ENCODE measurements at places on chromosomes 2 and 18.

DNA sequence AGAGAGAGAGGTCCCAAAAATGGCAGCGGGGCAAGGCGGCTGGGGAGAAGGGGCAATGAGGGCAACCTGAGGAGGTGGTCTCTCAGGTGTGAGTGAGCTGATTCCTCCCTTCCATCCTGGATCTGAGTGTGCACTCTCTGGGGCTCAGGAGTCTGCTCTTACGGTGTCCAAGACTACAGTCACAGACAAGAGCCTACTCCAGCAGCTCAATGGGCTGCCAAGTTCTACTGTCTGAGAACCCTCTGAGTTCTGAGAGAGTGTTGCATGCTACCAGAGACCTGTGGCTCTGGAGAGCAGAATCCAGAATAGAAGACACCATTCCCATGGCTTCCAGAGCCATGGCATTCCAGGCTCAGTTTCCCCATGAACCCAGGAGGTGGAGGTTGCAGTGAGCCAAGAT lies 7.1 kb upstream of the PAX8 start:
- no peak for DNase-seq

GRCh38 chr2:231960810-231961348 lies 634 bp upstream of the DIS3L2 start:
- DNase-seq = no peak

- no peak for DNase-seq
These were observed 61.8 kb upstream of the DCC start for GRCh38 chr18:52278191-52278590.

- DNase-seq = peak; percentile 28
These were observed 76.6 kb upstream of the GRB14 start for GRCh38 chr2:164697688-164698461.

DNA sequence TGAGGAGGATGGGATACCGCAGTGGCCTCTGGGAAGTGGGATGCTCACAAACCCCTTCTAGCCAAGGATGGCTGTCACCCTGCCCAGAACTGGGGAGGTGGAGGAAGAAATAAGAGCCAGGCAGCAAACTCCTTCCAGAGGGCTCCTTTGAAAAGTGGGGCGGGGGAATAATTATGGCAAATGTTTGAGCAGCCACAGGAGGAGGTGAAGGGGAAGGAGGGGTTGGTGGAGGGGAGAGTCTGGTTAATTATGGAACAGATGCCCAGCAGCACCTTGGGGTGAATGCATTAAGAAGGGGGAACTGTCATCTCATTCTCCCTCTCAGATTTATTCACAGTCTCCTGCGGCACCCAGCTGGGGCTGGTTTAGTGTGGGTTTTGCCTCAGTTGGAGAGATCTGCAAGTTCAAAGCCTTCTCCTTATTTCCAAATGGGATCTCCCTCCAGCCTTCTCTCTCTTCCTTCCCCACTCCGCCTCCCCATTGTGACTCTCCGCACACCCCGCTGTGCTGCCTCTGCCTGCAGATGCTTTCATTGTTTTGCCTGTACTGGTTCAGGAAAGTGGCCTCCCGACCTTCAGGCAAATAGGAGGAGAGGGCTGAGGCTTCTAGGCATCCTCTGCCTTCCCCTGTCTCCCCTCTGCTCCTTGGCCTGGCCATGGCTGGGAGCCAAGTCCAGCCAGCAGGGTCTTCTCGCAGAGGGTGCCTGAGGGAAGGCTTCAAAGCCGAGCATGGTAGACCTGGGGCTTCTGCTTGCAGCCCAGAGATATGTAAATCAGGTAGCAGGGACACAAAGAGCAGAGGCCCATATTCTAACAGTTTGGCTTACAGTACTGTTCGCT lies 457.2 kb upstream of the MEX3C start:
- DNase-seq = no peak

GRCh38 chr2:241110089-241110606 lies 8.1 kb upstream of the MTERF4 start:
- no peak for DNase-seq
